ENCODE measurements at places on chromosomes 3 and 15.

DNA sequence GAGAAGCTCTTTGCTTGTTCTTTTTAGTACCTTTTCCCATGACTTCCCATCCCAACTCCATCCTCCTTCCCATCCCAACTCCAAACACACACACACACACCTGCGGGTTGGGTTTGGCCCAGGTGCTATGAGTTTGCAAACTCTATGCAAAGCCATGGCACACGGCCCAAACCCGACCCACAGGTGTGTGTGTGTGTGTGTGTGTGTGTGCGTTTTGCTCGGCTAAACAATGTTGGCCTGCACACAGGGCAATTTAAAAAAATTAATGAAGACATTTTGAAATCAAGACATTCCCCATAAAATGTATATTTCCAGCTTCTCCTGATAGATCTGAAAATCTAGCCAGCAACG is 103.7 kb upstream of the TLE3 start:
- DNase-seq = no peak

DNA sequence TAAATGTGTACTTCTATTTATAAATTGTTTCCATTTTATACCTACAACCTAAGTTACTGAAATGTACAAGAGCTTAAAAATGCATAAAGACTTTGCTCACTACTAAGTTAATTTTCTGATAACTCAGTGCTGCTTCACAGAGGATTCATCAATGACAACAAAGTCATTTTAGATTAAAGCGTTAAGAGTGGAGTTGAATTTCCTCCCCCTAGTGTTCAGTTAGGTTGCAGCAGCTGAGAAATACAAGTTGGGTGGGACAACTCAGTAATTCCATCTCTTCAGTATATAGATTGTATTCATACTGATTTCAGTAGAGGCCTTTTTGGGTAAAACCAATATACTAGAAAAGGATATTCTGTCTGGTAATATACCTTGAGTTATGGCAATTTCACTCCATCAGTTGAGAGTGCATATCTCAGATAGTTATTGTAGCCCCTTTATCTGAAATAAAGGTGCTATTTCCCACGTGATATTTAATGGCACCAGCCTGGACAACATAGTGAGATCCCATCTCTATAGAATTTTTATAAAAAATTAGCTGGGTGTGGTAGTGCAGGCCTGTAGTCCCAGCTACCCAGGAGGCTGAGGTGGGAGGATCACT is 6.9 kb upstream of the RPL35A start:
- no peak for DNase-seq

DNA sequence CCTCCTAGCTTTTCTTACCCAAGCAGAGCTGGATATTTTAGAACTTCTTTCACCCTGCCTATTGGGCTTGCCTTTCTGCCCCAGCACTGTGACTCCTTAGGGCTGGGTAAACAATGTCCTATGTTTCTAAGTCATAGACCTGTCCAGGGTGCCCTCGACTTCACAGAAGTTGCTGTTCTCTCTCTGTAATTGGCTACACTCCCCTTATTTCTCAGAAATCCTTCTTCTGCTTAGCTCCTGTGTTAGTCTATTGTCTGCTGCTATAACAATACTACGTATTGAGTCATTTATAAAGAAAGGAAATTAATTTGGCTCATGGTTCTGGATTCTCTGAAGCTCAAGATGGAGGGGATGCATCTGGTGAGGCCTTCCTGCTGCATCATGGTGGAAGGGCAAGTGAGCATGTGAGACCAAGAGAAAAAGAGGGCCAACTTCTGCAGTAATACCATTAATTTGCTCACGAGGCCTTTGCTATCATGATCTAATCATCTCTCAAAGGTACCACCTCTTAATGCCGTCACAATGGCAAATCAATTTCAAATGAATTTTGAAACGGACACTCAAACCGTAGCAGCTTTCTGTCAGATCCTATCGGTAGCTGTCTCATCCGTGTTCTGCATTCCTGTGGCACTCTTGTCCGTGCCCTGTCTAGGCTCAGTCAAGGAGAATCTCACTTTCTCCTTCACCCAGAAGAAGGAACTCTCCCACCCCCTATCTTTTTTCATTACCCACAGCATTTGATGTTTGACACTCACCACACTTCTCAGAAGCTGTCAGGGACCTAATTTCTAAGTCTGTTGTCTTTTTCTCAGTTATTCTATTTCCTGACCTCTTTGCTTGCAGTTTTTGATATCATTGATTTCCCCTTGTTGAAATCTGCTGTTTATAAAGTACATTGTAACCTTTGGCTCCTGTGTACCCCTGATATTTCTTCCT is 22.3 kb upstream of the GPR171 start:
- no peak for DNase-seq

GRCh38 chr15:80550219-80550907 is 144.7 kb upstream of the ABHD17C start:
- DNase-seq = no peak

DNA sequence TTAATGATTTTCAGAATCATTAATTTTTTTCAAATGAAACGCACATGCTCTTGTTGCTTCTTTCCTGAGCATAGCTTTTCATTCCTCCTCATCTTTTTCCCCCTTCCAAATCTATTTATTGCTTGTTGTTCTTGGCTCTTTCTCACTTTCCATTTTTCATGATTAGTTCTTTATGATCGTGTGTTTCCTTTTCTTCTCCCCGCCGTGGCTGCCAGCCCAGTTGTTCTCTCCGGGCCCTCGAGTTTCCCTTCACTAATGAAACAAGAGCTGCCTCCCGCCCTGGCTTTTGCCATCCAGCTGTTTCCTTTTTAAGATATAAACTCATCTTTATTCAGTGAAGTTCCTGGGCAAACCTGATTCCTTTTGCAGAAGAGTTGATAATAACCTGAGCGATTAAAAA is 170.2 kb upstream of the NR2F2 start:
- DNase-seq = no peak

GRCh38 chr3:160400030-160400701 is 716 bp downstream of the SMC4 start:
- peak; percentile 58 for DNase-seq

- no peak for DNase-seq
Observed at GRCh38 chr15:77487469-77487842, 66.8 kb downstream of the HMG20A start.

DNA sequence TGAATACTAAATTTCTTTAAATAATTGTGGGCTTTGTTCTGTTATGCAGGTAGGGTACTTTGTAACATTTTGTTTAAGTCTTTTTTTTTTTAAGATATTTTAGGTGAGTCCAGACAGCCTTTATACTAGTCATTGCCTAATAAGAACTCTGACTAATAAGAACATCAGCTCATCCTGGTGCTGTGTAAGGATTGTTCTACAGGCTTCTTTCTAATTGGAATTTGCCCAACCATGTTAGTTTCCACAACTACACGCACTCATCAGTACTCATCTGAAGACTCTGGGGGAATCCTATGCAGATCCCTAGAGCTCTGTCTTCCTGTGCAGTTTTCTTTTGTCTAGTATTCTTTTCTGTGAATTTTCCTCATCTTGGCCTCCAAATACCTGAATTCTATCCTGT is 741.8 kb downstream of the IGSF11 start:
- no peak for DNase-seq

GRCh38 chr15:87144775-87145174 is 1065.1 kb downstream of the AGBL1 start:
- DNase-seq = no peak

DNA sequence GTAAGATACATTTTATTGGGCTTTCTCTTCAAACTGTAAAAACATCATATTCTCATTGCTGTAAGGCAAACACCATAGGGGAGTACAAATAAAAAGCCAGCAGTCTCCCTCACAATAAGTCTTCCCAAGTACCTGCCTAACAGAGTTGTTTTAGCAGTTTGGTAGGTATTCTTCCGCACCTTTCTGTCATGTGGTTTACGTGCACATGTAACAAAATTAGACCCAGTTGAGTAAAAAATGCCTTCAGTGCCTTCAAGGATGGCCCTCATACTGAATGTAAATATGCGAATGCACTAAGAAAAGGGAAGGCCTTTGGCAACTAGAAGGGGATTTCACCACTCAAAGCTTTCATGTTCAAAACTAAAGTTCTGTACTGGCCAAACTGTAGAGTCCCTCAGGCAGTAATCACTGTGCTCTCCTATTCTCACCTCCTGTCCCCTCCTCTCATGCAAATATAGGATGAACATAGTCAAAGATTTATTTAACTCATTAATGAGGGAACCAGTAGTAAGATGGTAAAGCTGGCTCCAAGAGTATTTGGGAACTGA is 26.4 kb downstream of the USP3 start:
- DNase-seq = no peak

GRCh38 chr15:64162478-64162868 is 349 bp downstream of the PPIB start:
- no peak for DNase-seq

DNA sequence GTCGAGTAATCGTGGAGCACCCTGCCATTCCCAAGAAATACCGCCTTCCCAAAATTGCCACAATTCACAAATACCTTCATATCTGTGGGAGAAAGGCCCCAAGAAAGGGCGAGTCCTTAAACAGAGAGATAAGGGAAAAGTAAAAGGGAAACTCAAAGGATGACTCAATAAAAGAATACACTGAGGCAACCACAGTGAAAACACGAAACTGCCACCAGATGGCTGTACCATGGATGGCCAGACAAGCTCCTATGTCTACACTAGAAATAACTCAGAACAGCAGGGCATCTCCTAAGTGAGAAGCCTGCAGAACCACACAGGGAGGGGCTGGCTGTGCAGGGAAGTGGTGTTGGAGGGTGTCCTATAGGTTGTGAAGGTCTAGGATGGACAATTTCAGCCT is 25.0 kb downstream of the SRGAP3 start:
- DNase-seq = no peak

GRCh38 chr15:73935547-73935946 is 9.3 kb downstream of the LOXL1 start:
- DNase-seq = no peak

DNA sequence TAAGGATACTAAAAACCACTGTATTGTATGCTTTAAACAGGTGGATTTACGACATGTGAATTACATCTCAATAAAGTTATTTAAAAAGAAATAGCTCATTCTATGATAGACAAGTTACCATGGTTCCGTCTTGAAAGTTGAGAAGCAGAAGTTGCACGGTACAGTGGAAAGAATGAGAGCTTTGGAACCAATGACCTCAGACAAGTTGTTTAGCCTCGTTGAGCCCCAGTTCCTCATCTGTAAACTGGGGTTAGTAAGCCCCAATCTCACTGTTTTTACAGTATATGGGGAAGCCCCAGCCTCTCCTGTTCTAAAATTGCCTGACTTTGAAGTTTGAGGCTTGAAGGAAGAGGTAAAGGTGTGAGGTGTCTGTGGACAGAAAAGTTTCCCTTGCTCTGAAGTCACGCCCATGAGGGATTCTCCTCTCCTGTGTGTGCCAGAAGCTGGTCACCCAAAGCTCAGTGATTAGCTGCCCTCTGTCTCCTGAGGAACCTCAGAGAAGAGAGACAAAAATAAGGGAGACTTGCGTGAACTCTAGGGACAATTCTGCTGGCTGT is 10.0 kb downstream of the CRYGS start:
- peak; percentile 76 for DNase-seq

DNA sequence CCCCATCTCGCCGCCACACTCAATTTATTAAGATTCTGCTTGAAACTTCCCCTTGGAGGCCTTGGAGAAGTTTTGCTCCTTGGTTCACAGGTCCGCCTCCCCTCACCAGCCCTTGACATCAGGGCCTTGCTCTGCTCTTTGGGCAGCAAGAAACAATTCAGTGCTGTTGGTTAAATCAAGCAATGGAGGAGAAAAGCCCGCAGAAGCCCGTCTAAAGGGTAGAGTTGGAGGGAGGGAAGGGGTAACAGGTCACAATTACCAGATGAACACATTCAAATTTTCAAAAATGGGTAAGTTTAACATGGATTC is 429 bp downstream of the PARP9 start:
- peak; percentile 65 for DNase-seq

DNA sequence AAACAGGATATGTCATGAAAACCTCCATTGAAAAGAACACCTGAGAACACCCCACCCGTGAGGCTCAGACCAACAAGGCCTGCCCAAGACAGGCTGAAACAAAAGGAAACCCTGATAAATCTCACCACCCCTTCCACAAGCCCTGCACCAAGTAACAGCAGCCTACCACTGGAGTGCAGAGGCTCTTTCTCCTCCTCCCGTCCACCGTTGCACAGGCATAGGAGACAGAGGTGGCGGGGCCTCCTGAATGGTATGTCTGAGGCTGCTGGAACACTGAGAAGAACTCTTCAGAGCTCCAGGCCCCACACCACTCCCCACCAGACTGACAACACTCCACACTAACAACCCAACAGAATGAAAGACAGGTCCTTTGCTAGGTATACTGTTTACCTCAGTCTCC is 21.4 kb downstream of the CHDH start:
- DNase-seq = no peak

- peak; percentile 88 for DNase-seq
Observed at GRCh38 chr3:64030741-64031140, 7.4 kb upstream of the PSMD6 start.

GRCh38 chr3:43766672-43767465 is 76.1 kb downstream of the ABHD5 start:
- DNase-seq = no peak

Measured in activated CD8-positive, alpha-beta memory T cell treated with anti-CD3 and anti-CD28 coated beads for 24 hours (primary cell).